ENCODE measurements at places on chromosomes 3 and 15.

DNA sequence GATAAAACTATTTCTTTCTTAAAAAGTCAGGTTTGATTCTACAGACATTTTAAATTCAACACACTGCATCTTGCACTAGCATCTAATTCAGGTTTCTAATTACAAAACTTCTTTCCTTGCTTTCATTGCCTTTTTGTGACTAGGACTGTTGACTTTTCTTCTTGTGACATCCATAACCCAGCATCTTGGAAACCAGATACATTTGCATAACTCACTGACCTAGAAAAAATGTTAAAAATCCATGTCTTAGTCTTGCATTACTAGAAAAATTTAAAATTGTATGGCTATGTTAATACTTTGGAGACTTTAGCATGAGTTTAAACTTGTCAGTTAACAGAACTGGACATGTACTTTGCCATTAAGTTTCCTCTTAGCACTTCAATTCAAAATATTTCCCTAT is 72.7 kb downstream of the DTWD1 start:
- DNase-seq, result no peak

DNA sequence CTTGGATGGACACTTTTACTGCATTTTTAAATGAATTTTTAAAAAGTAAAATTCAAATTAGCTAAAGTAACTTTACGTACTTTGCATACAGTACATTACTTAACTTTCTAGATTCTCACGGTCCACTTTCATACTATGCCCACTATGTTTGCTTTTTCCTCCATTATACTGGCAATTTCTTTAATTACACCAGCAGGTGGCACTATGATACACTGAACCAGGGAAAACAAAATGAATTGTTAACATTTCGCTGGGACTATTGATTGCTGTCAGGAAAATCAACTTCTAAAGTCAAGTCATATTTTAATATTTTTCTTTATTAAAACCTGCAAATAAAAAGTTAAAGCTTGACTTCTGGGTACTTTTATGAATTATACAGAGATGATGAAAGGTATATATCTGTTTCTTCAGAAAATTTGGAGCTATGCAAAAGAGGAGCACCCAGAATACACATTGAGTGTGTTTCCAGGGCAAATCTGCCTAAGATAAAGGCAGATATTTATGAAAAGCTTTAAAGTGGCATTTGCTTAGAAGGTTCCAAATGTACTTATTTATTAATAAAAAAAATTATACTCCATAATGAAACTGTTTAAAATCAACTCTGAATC is 21.8 kb upstream of the POU1F1 start:
- DNase-seq, result no peak

DNA sequence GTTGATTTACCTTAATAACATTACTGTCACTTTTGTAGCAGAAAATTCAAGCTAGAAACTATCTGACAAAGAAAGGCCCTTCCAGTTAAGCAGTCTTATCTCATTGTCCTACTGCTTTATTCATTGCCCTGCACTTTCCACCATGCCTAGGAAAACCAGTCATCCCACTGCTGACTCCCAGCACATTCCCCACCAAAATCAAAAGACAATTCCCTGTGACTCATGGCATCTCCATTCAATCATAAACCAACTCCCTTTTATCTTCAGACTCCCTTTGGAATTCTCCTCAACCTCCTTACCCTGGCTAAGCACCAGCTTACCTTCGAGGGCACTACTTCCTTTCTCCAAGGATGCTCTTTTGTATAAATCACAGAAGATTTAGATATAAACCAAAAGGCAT is 184.3 kb downstream of the PLCH1 start:
- no peak for DNase-seq

DNA sequence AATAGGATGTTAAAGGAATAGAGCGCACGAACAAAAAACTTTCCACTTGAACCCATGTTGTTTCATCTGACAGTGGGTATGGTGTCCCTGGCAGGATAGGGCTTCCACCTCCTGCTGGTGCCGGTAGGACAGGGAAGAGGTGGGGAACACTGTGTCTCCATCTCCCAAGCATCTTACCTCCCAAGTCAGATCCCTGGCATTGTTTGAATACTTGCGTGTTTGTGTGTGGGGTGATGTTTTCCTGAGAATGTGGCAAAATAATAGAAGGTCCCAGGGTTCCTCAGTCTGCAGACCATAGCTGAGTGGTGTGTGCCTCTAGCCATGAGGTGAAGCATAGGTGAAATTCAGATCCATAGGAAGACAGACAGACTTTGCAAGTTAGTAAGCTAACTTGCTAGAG is 119.4 kb downstream of the IGF1R start:
- no peak for DNase-seq

DNA sequence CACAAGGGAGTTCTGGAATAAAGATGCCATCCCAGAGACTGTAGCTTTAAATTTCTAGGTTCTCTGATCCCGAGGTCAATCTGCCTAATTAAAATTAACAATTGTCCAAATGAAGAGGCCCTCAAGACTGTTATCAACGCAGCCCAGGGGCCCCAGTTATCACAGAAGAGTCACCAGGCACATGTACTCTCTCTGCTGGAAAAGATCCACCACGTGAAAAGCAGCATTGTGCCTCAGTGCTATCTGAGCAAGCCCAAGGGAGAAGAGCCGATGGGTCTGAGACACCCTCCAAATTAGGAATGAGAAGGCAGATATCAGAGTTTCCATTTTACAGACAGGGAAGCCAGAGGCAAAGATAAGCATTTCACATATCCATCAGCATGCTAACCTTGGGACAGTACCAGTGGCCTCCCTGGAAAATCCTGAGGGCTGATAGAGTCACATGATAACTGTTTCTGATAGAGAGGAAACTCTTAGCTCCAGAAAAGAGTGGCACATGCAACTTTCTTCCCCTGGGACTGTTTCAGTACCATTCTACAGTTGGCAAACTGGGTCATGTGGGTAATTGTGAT is 55.5 kb downstream of the ITGB5 start:
- DNase-seq, result no peak

- DNase-seq, result no peak
Observed at GRCh38 chr15:58546635-58547627, 115.1 kb downstream of the LIPC start.

DNA sequence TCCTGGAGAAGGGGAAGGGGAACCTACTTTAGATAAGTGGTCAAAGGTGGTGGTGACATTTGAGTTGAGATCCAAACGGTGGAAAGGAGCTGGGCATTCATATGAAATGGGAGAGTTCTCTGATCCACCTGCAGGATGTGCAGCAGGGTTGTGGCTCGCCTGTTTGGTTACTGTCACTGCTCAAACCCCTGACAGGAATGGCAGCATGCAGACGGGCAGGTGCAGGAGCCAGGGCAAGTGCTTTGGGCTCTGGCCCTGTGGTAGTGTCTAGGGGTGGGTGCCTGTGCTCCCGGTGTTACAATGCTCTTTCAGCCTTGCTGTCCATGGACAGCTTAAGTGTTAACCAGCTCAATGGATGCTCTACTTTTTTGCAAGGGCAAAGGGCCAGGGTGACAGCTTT is 18.5 kb downstream of the PAQR9 start:
- no peak for DNase-seq

Data from coronary artery (tissue), 2 donors.